ENCODE measurements at places on chromosomes 7 and 10.
A peak's percentile ranks its signal among the peaks of the same experiment; 100 is the strongest.

GRCh38 chr7:7183838-7184463, 1.6 kb downstream of the C1GALT1 start:
- DNase-seq, result no peak

- DNase-seq, result no peak
Measured at GRCh38 chr10:59668096-59668495, 41.6 kb downstream of the SLC16A9 start.

GRCh38 chr10:100642295-100642994, 102.9 kb upstream of the PAX2 start:
- DNase-seq, result no peak

DNA sequence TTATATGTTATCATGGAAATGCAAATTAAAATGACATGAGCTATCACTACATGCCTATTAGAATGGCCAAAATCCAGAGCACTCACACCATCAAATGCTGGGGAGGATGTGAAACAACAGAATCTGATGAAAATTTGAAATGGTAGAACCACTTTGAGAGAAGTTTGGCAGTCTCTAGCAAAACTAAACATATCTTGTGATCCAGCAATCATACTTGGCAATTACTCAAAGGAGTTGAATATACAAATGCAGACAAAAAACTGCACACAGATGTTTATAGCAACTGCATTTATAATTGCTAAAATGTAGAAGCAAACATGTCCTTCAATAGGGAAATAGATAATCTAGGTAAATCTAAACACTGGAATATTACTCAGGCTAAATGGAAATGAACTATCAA, 1164.9 kb downstream of the DNAJB9 start:
- no peak for DNase-seq

GRCh38 chr7:28211006-28211405, 30.4 kb upstream of the JAZF1 start:
- DNase-seq, result no peak

DNA sequence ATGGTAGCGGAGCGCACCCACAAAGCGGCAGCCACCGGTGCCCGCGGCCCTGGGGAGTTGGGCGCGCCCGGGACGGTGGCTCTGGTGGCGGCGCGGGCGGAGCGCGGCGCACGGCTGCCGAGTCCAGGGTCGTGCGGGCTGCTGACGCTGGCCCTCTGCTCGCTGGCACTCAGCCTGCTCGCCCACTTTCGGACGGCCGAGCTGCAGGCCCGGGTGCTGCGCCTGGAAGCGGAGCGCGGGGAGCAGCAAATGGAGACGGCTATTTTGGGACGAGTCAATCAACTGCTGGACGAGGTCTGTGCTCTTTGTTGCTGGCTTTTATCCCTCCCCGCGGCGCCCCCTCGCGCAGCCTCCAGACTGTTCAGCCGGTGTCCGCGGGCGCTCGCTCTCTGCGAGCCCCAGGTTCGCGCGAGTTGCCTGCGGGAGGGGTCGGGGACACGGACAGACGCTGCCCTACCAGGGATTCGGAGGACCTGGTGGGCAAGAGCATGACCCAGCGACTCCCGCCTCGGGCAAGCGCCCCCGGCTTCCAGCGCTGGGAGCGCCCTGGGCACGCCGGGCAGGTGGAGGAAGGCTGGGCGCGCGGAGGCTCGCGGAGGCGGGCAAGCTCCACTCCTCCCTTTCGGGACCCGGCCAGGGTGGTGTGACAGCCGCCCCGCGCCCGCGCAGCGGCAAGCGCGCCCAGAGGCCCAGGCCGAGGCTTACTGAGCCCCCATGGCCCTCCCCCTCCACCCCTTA, 887 bp downstream of the COL13A1 start:
- no peak for DNase-seq

- no peak for DNase-seq
Measured at GRCh38 chr7:158123753-158124152, 463.9 kb downstream of the PTPRN2 start.

DNA sequence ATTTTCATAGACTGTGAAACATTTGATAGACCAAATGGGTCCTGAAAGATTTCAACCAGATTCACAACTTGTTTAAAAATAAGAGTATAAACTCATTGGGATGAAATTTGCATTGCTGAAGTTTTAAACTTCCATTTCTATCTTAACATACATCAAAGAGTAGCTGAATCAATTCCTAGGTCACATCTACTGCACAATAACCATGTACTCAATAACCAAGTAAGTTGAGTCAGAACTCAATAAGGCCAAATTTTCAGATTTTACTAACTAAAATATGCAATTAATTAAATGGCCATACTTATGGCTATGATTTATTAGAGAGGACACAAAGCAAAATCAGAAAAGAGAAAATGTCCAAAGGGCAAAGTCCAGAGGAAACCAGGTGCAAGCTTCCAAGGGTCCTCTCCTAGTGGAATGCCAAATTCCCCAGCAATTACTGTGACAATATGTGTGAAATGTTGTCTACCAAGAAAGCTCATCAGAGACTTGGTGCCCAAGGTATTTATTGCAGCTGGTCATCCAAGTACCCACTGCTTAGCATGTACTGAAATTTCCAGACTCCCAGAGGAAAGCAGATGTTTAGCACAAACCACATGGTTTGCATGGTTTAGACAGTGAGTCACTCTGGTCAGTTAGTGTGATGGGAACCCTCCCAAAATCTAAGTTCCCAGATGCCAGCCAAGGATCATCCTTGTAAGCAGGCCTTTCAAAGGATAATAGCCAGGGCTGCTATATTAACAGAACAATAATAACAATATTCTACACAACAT, 238.9 kb downstream of the IPMK start:
- no peak for DNase-seq

DNA sequence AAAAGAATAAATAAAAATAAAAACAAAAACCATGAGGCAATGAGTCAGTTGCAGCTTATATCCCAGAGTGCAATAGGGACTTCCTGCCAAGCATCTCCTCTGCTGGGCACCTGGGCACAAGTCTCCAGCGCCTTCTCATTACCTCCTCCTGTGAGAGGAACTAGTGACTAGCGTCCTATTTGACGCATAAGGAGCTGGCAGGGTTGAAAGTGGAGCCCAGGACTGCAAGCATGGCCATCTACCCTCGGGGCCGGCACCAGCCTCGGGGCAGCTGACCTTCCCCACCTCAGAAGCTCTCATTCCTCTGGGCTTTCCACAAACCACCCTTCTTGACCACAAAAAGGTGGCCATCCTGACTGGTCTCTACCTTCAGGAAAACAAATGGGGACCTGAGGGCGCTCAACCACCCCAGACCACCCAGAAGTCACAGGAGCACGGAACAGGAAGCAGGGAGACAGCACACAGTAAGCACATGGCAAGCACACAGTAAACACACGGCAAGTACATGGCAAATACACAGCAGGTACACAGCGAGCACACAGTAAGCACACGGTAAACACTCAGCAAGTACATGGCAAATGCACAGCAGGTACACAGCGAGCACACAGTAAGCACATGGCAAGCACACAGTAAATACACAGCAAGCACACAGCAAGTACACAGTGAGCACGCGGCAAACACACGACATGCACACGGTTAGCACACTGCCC, 19.1 kb downstream of the CTBP2 start:
- no peak for DNase-seq

DNA sequence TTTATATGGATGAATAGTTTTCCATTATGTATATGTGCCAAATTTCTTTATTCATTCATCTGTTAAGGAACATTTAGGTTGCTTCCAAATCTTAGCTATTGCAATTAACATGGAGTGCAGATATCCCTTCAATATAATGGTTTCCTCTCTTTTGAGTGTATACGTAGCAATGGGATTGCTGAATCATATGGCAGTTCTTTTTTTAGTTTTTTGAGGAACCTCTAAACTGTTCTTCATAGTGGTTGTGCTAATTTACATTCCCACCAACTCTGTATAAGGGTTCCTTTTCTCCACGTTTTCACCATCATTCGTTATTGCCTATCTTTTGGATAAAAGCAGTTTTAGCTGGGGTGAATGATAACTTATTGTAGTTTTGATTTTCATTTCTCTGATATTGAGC, 46.5 kb downstream of the FAS start:
- DNase-seq, result no peak

- no peak for DNase-seq
Measured at GRCh38 chr7:36119005-36119706, 33.9 kb upstream of the EEPD1 start.

- peak; percentile 77 for DNase-seq
Measured at GRCh38 chr7:131284702-131285419, 42.8 kb upstream of the MKLN1 start.

All from testis (tissue), 5 donors.